ENCODE measurements at places on chromosomes 2 and 18.

- DNase-seq, result no peak
These were observed 23.6 kb downstream of the OLA1 start for GRCh38 chr2:174224665-174225288.

- no peak for DNase-seq
These were observed 1303.8 kb upstream of the NRXN1 start for GRCh38 chr2:52335727-52336126.

GRCh38 chr2:132747046-132747445 lies 77.0 kb upstream of the LYPD1 start:
- no peak for DNase-seq

DNA sequence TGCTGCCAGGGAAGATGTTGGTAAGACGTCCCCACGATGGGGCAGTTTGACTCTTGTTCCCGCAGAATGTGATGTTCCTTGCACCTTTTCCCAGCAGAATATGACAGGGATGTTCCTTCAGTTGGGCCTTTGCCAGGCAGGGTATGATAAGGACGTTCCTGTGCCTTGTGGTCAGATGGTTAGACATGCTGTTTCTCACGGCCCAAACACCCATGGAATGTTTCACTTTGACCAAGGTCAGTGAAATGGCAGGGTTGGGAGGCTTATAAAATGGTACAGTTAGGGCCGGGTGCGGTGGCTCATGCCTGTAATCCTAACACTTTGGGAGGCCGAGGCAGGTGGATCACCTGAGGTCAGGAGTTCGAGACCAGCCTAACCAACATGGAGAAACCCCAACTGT lies 40.3 kb upstream of the YPEL5 start:
- no peak for DNase-seq

- DNase-seq, result no peak
These were observed 48.6 kb downstream of the TMEM18 start for GRCh38 chr2:628651-629050.

DNA sequence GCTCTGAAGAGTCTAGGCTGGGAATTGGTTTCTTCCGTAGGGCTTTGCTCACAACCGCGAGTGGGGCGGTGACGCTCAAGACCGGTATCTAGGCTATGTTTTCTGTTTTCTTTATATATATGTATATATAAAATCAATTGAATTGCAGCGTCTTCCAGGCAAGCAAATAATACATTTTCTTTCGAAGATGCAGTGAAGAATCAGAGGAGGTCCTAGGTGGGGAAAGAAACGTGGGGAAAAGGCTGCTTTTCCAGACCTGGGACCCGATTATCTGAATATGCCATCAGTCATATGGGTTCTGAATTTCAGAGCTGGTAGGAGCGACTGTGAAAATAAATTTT lies 714 bp upstream of the SCN9A start:
- no peak for DNase-seq

DNA sequence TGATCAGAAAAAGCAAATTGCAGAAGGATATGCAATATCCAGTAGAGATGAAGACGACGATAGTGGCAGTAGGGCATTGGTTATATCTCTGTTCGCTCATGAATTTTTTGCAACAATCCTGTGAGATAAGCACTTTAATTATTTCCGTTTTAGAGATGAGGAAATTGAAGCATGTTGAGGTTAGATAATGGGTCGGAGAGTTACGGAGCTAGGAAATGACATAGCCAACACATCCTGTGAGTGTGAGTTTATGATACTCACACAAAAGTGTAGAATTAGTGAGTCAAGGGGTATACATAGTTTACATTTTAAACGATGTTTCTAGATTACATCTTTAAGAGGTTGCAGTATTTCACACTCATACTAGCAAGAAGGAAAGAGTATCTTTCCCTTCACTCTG lies 123.1 kb upstream of the ARL4C start:
- no peak for DNase-seq

DNA sequence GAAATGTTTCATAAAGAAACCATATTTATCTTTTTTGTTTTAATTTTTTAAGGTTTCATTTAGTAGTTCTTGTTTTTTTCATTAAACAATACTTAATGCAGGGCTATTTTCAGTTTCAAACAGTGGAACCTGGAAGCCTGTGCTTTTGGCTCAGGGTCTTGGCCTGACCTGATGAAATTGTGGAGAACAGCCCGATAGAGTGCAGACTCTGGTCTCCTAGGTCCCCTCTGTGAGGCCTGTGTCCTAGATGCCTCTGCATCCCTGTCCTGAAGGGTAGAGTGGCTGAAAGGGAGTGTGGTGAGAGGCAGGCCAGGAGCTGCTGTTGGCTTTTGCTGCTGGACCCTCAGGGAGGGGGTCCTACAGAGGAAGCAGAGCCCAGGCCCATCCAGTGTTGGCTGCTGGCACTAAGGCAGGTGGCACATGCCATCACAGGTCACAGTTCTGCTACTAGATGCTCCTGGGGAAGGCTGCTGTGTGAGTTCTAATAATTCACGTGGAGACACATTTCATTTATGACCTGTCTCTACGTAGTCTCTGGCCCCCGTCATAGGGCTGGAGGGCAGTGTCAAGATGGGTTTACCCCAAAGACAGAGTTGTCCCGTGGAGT lies 201.0 kb upstream of the COPS8 start:
- no peak for DNase-seq

- DNase-seq, result no peak
These were observed 54.3 kb downstream of the INO80C start for GRCh38 chr18:35443434-35443833.

DNA sequence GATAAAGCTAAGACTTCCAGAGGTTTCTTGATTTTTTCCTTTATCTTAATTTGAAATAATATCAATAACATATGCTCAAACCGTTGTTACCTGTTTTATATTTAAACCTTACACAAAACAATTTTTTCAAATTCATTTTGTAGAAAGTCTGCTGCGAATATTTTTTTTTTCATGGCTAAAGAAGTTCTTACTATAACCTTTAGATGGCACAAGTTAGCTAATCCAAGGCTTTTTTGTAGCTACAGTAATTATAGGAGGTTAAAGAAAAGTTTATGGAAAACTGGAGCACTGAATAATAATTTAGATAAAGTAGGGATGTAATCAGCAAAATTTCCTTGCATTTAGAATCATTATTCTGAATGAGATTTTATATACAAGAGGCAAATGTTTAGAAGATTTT lies 78.0 kb upstream of the PNPT1 start:
- no peak for DNase-seq

DNA sequence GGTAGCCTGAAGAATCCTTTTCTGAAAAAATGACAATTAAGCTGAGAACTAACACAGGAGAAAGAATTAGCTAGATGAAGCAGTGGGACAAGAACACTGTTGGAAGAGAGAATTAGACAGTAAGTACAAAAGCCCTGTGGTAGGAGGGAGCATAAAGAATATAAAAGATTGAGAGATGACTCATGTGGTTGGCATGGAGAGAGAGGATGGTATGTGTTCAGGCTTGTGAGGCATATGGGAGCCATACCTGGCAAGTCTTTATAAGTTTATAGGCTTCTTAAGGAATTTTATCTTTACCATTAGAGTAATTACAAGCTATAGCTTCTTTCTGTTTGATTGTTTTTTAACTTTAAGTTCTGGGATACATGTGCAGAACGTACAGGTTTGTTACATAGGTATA lies 325.0 kb downstream of the ARL6IP6 start:
- DNase-seq, result no peak

DNA sequence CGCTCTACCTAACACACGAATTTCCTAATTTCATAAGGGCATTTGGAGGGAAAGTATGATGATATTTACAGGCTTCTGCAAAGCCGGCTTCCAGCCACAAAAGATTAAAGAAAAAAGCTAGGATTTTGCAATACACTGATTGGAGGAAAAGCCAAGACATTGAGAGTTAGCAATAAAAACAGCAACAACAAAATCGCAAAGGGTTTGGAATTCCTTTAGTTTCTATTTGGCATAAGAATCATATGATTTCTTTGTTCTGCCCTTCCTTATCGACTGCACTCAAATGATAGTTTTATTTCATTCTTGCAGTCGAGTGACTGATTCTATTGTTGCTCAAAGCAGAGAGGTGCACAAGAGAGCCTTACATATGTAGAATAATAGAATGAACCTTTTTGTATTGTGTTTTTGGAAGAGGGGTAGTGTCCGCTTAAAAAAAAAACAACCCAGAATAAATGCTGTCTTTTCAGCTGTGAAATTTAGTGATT lies 3.9 kb upstream of the ZNF532 start:
- DNase-seq, result no peak

- no peak for DNase-seq
These were observed 118.6 kb upstream of the ACVR1C start for GRCh38 chr2:157747280-157747679.

DNA sequence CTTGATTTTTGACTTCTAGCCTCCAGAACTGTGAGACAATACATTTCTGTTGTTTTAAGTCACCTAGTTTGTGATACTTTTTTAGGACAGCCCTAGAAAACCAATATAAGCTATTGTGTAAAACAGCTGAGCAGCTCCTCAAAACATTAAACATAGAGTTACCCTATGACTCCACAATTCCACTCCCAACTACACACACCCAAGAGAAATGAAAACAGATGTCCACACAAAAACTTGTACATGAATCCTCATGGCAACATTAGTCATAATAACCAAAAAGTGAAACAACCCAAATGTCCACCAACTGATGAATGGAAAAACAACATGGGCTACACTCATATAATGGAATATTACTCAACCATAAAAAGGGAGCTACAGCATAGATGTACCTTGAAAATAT lies 32.6 kb downstream of the TNS1 start:
- no peak for DNase-seq

- no peak for DNase-seq
These were observed 141.4 kb downstream of the COL4A4 start for GRCh38 chr2:227022608-227023007.

GRCh38 chr2:237479747-237480146 lies 7.3 kb upstream of the MLPH start:
- no peak for DNase-seq

DNA sequence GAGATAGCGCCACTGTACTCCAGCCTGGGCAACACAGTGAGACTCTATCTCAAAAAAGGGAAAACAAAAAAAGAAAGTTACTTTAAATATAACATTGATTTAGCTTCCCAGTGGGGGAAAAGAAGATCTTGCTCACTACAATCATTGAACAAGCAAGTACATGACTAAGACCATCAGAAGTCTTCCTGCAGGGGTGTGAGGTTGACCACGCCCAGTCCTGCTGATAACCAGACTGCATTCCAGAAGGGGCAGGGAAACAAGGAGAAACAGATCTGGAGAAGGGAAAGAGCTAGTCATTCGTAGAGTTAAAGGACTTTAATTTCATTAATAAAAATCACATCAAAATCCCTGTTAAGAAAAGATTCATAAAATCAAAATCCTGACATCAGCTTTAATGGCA lies 77.5 kb downstream of the EPHA4 start:
- no peak for DNase-seq

GRCh38 chr2:181656450-181657291 lies at the start of gene CERKL:
TSS of gene CERKL (minus strand) at chr2:181657105. CDS start at chr2:181657006, 99 bp downstream.
- DNase-seq, result no peak

DNA sequence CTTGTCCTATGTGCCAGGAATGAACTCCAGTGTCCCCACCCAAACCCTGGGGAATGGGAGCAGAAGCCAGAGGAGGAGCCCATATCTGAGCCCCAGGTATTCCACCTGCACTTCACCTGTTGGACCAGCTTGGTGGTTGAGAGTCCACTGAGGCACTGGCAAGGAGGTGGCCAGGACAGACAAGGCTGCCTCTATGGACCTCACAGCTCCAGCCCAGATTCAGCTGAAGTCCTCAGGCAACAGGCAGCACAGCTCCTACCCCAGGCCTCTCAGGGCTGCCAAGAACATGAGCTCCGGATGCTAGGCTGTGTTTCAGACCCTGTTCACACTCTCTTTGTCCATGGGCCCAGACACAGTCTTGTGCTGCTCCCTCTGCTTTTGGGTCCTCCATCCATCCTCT lies 2.9 kb upstream of the IL1F10 start:
- DNase-seq, result no peak

DNA sequence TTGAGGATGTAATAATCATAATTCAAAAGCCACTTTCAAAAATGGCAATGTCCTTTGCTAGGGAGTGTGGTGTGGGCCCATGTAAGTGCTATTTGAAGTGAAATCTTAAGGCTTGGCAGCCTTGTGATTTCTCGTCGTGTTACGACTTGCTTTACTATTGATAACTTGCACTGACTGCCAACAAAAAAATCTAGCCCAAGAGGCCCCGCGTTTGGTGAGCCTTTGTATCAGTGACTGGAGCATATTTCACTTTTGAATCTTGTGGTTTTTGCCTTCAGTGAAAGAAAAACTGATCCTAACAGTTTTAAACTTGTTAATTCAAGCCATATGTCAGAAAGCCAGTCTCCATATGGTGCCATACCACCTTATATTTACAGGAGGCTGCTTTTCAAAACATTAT lies 248.0 kb downstream of the TMEM182 start:
- DNase-seq, result no peak

- DNase-seq, result no peak
These were observed 234.9 kb upstream of the SMAD7 start for GRCh38 chr18:49185623-49186022.
